Calu3 (cell line): ENCODE measurements at places on chromosomes 2 and 18. TPM values are rescaled to one million over a fixed set of nuclear protein-coding genes. Genes with fewer than 3 reads are reported as not detected.

RAB6C gene
- not detected in 2 replicates for total RNA-seq

- no peaks in the 10 kb centered on the region for H3K27me3 ChIP-seq
- H3K4me3 ChIP-seq = no peak overlapping the region
- no peak overlapping the region for H3K27ac ChIP-seq
These were observed 123.3 kb downstream of the PRKCE start for GRCh38 chr2:45774688-45775244.

GRCh38 chr2:151478011-151478410, 68.3 kb downstream of the RIF1 start:
- H3K36me3 ChIP-seq = peaks cover 39% of the 10 kb centered on the region
- no peaks in the 10 kb centered on the region for H3K4me1 ChIP-seq
- DNase-seq = no peak
- H3K27ac ChIP-seq = no peak overlapping the region
- no peak overlapping the region for H3K4me3 ChIP-seq

DNA sequence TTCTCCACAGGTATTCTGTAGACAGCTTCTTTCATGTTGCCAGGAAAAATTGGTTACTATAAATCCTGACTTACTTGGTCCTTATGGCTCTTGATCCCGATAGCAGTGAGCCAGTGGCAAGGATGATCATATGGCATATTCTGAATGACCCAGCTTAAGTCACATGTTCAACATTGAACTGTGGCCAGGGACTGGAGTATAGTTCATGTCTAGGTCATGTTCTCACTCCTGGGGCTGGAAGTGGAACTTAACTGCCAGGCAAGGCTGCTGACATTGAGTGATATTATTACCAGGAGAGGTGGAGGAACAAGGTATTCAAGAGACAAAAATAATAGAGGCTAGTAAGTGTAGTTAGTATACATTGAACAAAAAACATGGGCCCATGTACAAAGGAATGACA, 26.2 kb downstream of the R3HDM1 start:
- H3K36me3 ChIP-seq = no peaks in the 10 kb centered on the region
- no peaks in the 10 kb centered on the region for H3K27me3 ChIP-seq
- no peak for DNase-seq
- peaks cover 8% of the 10 kb centered on the region for H3K4me1 ChIP-seq

POU3F3 gene
- not detected in 2 replicates for total RNA-seq

DNA sequence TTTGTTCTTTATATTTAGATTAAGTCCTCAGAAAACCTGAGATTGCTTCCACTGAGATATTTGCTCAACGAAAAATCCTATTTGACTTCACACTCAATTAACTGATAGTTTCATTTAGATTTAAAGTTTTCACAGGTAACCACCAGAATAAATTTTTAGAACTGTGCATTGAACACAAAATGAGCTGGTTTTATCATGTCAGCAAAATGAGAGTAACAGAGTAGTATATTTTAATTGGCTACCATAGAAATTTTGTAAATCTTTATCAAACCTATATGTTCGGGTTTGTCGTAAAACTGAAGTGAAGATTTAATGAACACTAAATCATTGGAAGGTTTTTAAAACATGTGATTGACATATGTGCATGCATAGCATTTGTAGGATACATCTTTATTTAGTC, 32.7 kb upstream of the MFF start:
- no peak overlapping the region for H3K4me3 ChIP-seq
- no peak overlapping the region for H3K27ac ChIP-seq
- H3K4me1 ChIP-seq = peaks cover 9% of the 10 kb centered on the region
- no peaks in the 10 kb centered on the region for H3K36me3 ChIP-seq
- no peaks in the 10 kb centered on the region for H3K27me3 ChIP-seq

GRCh38 chr2:190407662-190408537, at the start of gene MFSD6:
TSS of gene MFSD6 (plus strand) at chr2:190408355. CDS start at chr2:190436030, 27,675 bp downstream.
- no peaks in the 10 kb centered on the region for H3K27me3 ChIP-seq
- peak within 1 kb of the TSS; percentile 38 for H3K27ac ChIP-seq
- peaks cover 8% of the 10 kb centered on the region for H3K36me3 ChIP-seq

- H3K27ac ChIP-seq = no peak overlapping the region
- no peak overlapping the region for H3K4me3 ChIP-seq
- no peak for DNase-seq
- no peaks in the 10 kb centered on the region for H3K36me3 ChIP-seq
- no peaks in the 10 kb centered on the region for H3K27me3 ChIP-seq
- H3K4me1 ChIP-seq = peaks cover 1% of the 10 kb centered on the region
These were observed 10.6 kb upstream of the CEP68 start for GRCh38 chr2:65045651-65046050.

DNA sequence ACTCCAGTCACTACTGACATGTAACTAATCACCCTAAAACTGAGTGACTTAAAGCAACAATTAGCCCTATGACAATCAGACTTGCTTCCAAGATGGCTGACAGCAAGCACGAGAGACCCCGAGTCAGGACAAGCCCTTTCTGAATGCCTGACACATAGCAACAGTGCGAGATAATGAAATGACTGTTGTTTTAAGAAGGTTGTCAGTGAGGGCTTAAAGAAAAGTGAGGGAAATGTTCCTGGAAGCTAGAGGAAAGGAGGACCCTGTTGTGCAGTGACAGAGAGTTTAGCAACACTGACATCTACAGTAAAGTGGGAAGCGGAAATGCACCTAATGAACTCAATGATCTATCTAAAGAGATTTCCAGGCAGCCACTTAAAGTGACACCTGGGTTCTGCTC, 163.1 kb downstream of the STK39 start:
- H3K27me3 ChIP-seq = no peaks in the 10 kb centered on the region
- peaks cover 14% of the 10 kb centered on the region for H3K4me1 ChIP-seq
- H3K36me3 ChIP-seq = peaks cover 4% of the 10 kb centered on the region
- H3K27ac ChIP-seq = no peak overlapping the region

RGPD3 gene
- not detected in 2 replicates for total RNA-seq

HOXD13 gene
- total RNA-seq = not detected in 2 replicates

DNA sequence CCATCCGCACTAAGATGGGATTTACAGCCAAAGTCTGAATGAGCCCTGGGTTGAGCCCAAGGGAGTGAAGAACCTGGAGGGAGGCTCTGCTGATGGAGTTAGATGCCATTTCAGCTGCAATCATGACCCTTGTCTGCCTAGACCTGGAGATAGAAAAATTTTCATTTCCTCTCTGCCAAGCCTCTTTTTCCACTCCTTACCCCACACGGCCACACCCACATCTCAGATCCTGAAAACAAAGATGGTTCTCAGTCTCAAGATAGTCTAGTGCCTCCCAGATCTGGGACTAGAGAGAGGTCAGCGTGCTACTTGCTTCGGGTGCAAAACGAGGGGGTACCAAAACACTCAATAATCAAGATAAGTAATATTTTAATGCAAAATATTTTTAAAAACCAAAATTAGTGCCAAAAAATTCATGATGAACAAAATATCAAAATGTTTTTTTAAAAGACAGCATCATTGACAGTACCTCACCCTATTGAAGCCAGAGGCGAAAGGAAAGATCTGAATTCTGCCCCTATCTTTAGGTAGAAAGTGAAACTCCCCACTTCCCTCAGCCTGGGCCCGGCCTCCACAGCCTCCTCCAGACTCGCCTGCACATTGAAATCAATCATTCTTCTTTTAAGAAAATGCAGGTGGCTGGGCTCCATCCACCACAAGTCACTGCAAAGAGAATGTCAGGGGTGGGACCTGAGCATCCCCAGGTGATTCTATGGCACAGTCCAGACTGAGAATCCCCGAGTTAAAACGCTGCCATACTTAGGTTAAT, 57.8 kb upstream of the GPR45 start:
- no peak overlapping the region for H3K4me3 ChIP-seq
- no peaks in the 10 kb centered on the region for H3K4me1 ChIP-seq
- no peak for DNase-seq
- peaks cover 18% of the 10 kb centered on the region for H3K27me3 ChIP-seq
- H3K36me3 ChIP-seq = no peaks in the 10 kb centered on the region
- H3K27ac ChIP-seq = no peak overlapping the region

DNA sequence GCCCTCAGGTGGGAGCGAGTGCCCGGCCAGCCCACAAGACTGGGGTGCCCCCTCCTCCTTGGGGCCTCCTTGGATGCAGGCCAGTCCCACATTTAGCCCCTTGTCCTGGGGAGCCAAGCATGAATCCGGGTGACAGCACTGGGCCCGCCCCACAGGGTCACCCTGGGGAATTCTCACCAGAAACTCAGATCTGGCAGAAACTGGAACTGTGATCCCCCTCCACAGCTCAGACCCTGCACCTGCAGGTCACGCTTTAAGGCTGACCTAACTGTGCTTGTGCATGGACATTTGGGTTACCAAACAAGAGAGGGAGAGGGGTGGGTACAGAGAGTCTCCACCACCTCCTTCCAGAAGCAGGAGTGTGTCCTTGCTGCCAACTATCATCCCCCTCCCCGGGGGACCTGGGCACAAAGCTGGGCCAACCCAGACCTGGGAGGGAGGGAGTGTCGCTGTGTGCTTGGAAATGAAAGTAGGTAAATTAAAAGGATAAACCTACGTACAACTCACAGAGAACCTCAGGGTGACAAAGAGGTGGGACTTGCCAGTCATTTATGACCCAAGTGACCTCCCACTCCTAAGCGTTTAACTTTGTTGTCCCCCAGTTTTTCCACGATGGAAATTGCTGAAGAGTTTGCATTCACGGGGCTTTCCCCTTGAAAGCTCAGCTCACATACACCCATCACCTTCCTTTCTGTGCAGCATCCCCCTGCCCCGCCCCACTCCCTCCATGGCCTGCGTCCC, 9.1 kb downstream of the ITM2C start:
- no peaks in the 10 kb centered on the region for H3K4me1 ChIP-seq
- no peaks in the 10 kb centered on the region for H3K27me3 ChIP-seq
- H3K4me3 ChIP-seq = no peak overlapping the region
- no peak for DNase-seq

DNA sequence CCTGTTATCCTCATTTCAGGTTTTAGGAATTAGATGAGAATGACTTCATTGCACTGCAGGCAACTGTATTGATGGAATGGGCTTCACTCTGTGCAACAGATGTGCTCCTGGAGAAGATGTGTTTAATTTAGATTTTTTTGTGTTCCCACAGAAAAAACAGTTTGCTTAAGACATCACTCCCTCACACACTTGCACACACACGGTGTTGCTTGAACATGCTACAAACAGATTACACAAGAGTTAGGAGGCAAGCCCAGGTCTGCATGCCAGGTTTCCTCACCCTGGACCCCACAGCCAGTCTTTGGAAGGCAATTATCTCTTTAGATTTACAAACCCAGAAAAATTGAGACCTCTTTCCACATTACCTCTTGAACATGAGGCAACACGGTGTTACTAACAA, 93.7 kb upstream of the KLHL29 start:
- no peak for DNase-seq
- no peaks in the 10 kb centered on the region for H3K4me1 ChIP-seq
- H3K4me3 ChIP-seq = no peak overlapping the region
- H3K27ac ChIP-seq = no peak overlapping the region

DNA sequence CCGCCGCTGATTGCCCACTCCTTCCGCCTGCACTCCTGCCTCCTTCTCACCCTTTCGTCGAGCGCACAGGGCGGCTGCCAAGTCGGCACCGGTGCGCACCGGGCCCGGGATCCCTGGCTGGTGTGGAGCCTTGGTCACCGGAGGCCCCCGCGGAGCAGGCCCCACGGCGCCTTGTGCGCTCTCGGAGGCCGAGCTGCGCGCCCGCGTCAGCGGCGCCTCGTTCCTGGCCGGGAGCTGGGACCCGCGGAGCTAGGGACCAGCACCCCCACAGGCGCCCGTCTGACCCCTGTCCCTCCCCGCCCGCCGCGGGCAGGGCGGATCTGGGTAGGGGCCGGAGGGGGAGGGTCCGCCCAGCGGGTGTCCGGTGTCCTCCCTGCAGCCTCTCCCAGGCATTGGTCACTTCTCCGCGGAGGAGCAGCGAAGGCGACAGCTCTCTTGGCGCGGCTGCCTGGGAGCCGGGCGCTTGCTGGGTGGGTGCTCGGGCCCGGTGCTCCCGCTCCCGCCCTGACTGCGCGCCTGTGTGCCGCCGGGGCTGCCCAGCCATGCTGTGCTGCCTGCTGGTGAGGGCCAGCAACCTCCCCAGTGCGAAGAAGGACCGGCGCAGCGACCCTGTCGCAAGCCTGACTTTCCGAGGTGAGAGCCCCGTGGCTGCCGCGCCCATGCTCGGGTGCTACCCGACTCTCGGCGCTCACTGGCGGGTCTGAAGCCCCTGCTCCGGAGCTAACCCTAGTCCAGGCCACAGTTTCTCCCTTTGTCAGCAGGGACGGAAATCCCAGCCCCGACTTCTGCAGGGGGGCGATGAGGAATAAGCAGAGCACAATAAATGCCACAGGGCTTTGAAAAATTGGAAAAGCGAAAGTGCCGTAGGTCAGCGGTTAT, 13.2 kb downstream of the DYSF start:
- H3K36me3 ChIP-seq = peaks cover 6% of the 10 kb centered on the region
- no peak overlapping the region for H3K27ac ChIP-seq
- DNase-seq = peak; percentile 54
- H3K27me3 ChIP-seq = peaks cover 25% of the 10 kb centered on the region
- no peak overlapping the region for H3K4me3 ChIP-seq

IL36A gene
- not detected in 2 replicates for total RNA-seq

LYG1 gene
- total RNA-seq = 2.3 and 3.5 TPM in 2 replicates

ABCB11 gene
- 1.3 and 2.1 TPM in 2 replicates for total RNA-seq

DNA sequence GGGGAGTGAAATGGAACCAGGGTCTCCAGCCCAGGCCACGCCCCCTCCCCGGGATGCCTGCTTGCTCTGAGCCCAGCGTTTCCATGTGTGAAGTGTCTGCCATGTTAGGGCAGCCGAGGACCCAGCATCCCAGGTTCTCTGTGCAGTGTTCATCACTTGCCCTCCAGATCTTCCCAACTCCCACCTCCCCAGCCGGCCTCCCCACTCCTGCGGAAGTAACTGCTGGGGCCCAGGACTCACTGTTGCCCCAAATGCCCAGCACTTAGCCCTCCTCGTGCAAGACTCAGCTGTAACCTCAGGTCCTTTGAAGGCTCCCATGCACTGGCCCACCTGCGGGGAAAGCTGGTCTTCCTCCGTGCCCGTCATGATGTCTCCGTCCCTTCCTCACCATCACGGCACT, 9.7 kb upstream of the PXDN start:
- DNase-seq = no peak
- no peak overlapping the region for H3K27ac ChIP-seq
- H3K4me3 ChIP-seq = no peak overlapping the region
- no peaks in the 10 kb centered on the region for H3K27me3 ChIP-seq
- no peaks in the 10 kb centered on the region for H3K36me3 ChIP-seq
- no peaks in the 10 kb centered on the region for H3K4me1 ChIP-seq

GRCh38 chr2:113124984-113125855, 2.2 kb upstream of the IL1RN start:
- H3K27ac ChIP-seq = peak overlapping the region; percentile 60
- H3K36me3 ChIP-seq = peaks cover 9% of the 10 kb centered on the region
- no peaks in the 10 kb centered on the region for H3K27me3 ChIP-seq

- peaks cover 12% of the 10 kb centered on the region for H3K36me3 ChIP-seq
- H3K4me1 ChIP-seq = peaks cover 2% of the 10 kb centered on the region
- no peak overlapping the region for H3K4me3 ChIP-seq
These were observed 11.0 kb downstream of the RAB11FIP5 start for GRCh38 chr2:73101626-73102256.

- H3K4me1 ChIP-seq = no peaks in the 10 kb centered on the region
- H3K36me3 ChIP-seq = no peaks in the 10 kb centered on the region
These were observed 723.7 kb upstream of the RAB6C start for GRCh38 chr2:129255610-129256313.
